ENCODE measurements at places on chromosomes 1 and 21.

GRCh38 chr1:97254731-97255463, 533.3 kb downstream of the PTBP2 start:
- DNase-seq, result no peak

DNA sequence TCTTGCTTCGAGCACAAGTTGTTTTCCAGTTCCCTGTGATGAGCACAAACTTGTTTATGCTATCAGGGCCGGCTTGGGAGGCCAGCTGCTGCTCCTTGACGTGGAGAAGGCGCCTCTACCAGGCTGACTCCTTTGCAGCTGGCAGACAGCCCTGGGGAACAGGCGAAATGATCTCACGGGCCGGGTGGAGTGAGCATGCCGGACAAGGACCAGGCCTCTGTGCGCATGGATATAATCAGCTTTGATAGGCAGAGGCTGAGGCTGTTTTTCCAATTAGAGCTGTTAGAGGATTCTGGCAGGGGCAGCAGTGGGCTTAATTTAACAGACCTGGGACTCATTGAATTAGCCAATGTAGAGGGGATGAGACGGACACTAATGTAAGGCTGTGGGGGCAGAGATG, 38.9 kb downstream of the FAM163A start:
- DNase-seq, result no peak

- DNase-seq, result no peak
Measured at GRCh38 chr1:16442265-16442664, 1.7 kb downstream of the NECAP2 start.

- DNase-seq, result no peak
Measured at GRCh38 chr1:19717467-19717866, 52.8 kb downstream of the HTR6 start.

DNA sequence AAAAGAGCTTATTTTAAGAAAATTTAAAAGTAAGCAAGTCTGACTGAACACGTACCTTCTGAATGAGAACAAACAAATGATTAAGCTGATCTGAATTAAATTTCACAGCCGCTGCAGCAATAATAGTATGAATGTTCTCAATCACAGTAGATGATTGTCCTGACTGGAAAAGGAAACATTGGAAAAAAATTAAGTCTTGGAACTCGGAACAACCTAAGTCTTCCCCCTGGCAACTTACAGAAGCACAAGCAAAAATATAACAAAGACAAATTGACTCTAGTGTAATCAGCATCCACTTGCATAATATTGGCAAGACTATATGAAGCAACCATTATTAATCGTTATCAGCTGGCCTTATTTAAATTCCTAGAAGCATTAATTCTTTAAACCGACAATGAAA, 60.5 kb downstream of the USP24 start:
- no peak for DNase-seq

DNA sequence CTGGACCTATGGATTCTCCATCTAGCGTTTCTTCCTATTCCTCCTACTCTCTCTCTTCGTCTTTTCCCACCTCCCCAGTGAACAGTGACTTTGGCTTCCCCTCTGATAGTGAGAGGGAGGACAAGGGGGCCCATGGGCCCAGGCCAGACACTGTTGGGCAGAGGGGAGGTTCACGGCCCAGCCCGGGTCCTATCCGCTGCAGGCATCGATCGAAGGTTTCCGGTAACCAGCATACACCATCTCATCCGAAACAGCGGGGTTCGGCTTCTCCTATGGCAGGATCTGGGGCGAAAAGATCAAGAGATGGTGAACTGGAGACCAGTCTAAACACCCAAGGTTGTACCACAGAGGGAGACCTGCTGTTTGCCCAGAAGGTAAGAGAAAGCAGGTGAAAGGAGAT, 906 bp downstream of the CIART start:
- no peak for DNase-seq

DNA sequence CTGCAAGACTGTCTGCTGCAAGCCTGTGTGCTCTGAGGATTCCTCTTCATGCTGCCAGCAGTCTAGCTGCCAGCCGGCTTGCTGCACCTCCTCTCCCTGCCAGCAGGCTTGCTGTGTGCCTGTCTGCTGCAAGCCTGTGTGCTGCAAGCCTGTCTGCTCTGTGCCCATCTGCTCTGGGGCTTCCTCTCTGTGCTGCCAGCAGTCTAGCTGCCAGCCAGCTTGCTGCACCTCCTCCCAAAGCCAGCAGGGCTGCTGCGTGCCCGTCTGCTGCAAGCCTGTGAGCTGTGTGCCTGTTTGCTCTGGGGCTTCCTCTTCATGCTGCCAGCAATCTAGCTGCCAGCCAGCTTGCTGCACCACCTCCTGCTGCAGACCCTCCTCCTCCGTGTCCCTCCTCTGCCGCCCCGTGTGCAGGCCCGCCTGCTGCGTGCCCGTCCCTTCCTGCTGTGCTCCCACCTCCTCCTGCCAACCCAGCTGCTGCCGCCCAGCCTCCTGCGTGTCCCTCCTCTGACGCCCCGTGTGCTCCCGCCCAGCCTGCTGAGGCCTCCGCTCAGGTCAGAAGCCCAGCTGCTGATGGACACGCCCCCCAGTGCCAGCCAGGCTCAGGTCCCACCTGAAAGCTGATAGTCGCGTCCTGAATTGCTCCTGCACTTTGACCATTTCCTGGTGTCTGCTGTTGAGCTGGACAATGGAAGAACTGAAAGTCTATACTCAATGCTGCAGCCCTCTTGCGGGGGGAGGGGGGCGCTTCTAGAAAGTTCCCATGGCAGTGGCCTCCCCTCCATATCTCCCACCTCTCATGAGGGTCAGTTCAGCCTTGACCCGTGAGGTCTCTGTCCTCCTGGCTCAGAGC, 1.2 kb downstream of the KRTAP10-4 start:
- DNase-seq, result no peak

DNA sequence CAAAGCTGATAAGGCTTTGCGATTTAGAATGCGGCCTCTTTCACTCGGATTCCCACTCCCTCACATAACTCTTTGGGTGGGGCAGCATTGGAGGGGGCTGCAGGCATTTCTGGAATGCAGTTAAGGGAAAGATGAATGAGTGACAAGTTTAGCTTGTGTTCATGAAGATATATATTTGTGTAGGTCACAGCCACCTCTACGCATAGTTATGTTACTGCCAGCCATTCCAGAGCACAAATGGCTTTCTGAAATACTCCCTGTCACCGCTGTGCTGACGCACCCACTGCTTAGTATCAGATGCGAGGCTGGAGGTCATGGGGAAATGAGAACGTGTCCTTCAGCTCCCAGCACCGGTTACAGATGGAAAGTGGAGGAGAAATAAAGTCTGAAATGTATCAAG, 54.1 kb upstream of the ATP1A1 start:
- DNase-seq, result no peak

DNA sequence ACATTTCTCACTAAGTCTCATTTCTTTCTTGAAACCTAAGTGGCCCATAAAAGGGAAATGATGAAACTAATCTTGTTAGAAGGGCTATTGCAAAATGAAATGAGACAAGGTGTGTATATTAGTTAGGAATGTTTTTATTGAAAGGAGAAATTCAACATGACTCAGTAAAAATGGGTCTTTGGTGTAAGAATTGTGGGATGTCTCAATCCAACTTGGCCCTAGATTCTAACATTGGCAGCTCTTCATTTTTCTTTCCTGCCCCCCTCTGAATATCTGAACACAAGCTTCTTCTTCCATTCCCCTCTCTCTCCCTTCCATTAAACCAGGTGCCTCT, 26.8 kb upstream of the TARBP1 start:
- no peak for DNase-seq

- no peak for DNase-seq
Measured at GRCh38 chr1:70247768-70248167, 26.6 kb downstream of the SRSF11 start.

DNA sequence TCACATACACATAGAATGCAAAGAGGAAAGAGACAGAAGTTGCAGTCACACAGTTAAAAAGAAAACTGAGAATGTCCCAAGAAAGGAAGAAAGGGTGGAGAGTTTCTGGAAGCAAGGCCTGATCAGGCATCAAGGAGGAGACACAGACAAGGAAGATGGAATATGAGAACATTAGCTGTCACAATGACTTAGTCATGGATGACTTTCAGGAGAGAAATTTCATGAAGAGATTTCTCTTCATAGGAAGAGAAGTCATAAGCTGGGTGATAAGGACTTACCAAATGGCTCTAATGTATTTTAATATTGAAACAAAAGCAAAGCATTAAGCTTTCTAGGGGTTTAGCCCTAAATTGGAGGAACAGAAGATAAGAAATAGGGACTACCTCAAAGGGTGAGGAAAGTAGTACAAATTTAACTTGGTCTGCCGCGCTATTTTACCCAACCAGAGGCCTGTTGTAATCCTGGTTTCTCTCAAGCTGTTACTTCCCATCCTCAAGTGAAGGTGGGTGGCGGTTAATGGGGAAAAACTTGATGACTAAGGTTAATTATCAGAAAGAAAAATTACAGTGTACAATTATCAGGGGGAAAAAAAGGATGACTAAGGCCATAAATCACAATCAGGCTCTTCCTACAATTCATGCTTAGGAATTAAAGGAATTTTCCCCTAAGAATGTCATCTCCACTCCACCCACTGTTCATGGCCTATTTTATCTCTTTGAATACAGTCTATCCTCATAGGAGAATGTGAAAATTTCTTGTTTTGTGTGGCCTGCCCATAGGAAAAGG, 93.9 kb upstream of the ADGRL2 start:
- no peak for DNase-seq

- no peak for DNase-seq
Measured at GRCh38 chr21:16367079-16367478, 637.3 kb downstream of the USP25 start.

GRCh38 chr1:218882454-218882853, 291.2 kb upstream of the LYPLAL1 start:
- DNase-seq, result no peak

DNA sequence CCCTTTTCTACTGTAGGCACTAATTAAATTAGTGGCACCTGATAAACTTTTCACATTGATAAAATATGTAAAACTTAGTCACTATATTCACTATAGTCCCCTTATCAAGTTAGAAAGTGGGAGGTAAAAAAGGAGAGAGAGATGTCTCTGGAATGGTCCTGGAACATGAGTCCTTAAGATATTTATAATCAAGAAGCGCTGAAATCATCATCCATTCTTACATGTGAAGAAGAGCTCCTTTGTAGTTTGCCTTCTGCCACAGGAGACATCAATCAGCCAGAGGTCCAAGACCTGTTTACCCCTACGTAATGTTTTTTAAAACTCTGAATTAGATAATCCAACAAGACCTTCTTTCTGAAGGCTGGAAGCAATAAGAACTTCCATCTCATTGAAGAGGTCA, 65.3 kb downstream of the GATAD2B start:
- no peak for DNase-seq

DNA sequence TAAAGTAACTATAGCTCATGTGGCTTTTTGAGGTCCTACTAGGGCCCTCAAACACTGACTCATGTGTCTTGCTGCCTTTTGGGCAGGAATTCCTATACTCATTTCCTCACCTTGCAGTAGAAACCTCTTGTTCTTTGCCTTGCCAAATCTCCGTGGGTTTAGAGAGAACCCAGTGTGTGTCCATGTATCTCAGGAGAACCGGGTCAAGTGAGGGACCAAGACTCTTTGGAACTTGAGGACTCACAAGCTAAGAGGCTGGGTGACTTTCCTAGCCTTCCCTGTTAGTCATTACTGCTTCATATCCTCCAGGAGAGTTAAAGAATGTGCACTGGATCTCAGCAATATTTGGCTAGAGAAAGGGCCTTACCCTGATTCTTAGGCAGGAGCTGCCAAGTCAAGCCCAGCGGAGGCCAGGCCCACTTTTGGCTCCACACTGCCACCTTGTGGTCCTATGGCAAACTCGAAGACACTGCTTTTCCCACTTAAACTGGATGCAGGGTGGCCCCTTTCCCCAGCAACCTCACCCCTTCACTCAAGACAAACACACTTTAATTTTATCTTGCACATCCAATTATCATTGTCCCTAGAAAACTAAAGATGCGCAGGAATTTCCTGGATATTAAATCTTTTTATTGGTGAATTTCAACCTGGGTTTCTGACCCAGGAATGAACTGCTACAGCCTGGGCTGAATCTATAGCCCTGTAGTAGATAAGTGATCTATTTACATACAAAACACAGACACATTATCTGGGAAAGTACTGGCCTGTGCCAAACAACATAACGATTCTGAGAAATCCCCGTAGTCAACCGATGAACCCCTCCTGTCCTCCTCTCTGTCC, 10.6 kb downstream of the AVPR1B start:
- peak; percentile 76 for DNase-seq

- DNase-seq, result no peak
Measured at GRCh38 chr1:86289161-86289560, 107.0 kb downstream of the ODF2L start.

- DNase-seq, result no peak
Measured at GRCh38 chr1:192929597-192929996, 120.8 kb downstream of the RGS2 start.

DNA sequence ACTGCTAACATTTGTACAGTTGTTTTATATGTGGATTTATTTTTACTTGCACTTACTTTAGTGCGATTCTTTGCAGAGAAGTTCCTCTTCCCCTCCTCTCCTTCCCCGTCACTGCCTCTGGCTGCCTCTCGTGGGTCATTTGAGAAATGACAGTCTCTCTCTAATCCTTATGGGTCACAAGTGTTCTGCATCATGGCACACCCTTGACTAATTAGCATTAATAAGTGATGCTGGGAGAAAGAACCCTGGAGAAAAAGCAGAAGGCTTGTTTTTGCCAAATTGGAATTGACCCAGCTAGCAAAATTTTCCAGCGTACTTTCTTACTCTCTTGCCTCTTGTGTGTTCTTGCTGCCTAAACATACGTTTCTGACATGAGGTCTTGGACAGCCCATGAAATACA, 301.2 kb downstream of the DUSP10 start:
- DNase-seq, result no peak

- DNase-seq, result no peak
Measured at GRCh38 chr1:194081444-194081843, 895.0 kb upstream of the B3GALT2 start.

- no peak for DNase-seq
Measured at GRCh38 chr1:214638997-214639396, 36.0 kb downstream of the CENPF start.

DNA sequence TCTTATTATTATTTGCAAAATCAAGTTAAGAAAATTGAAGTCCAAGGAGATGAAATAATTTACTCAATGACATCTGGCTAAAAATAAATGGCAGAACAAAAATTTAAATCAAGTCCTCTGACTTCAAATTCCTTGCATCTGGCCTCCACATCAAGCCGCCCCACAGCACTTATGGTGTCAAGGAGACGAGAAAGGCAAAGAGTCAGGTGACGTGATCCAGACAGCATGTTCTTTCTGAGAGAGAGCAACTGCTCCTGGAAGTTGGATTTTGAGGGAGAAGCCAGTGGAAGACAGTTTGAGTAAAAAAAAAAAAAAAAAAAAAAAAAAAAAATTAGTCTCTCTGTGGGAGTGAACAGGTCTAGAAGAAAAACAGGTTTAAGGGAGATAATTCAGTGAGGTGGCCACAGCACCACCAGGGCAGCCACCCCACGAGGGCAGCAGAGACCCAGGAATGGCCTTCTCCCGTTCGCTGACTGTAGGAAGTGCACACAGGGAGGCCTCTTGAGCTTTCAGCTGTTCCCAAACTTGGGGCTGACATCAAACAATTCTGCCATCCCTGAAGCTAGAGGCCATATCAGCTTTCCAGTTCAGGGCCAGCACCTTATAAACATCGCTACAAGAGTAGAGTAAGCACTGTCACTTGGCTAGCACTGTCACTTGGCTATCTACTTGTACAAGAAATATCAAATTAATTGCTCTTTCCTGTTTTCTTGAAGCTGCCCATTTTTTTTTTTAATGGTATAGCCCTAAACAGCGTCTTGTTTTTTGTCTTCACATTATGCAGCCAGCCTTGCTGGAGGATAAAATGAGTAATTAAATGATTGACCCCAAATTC, 7.8 kb downstream of the C1orf162 start:
- peak; percentile 74 for DNase-seq

GRCh38 chr1:28280501-28280900, 21.2 kb downstream of the SESN2 start:
- no peak for DNase-seq

Measured in GDM1 (cell line).